ENCODE measurements at places on chromosomes 6 and 20. TPM values are rescaled to one million over a fixed set of nuclear protein-coding genes. Genes with fewer than 3 reads are reported as not detected.

- DNase-seq = no peak
Measured at GRCh38 chr6:138246650-138247440, 28.6 kb upstream of the PBOV1 start.

DNA sequence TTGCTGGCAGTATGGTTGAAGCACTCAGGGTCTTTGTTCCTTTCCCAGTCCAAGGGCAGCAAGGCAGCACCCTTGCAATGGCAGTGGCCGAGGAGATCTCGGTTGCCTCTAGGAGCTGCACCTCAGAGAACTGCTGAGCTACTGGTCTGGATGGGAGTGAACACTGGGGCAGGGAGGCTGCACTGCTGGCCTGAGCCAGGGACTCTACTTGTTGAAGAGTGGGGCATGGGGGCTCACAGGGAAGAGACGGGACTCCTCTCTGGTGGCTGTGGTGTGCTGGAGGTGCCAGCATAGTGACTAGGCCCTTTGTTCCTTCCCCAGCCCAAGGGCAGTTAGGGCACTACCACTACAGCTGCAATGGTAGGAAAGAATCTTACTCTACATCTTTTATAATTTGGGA is 203.0 kb downstream of the ZDHHC14 start:
- no peak for DNase-seq

- DNase-seq = no peak
Measured at GRCh38 chr20:54726687-54727300, 251.4 kb downstream of the DOK5 start.

GRCh38 chr20:16395366-16395765 is 177.9 kb downstream of the KIF16B start:
- DNase-seq = no peak

DNA sequence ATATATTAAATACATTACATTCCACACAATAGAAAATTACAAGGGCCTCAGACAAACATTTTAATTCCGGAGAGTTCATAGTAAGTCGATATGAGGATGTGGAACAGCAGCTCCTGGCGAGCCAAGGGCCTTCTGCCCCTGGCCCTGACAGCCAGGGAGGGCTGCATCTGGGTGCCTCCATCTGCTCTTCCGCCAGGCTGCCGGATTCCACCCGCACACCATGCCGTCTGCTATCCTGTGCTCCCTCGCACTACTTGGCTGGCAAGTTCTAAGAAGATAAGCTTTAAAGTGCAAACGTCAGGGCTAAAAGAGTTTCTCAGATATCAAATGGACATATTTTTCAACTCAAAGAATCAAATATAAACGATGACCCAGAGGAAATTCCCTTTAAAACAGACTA is 656.3 kb upstream of the NOX3 start:
- no peak for DNase-seq

- no peak for DNase-seq
Measured at GRCh38 chr20:31945785-31946184, 6.1 kb downstream of the PDRG1 start.

The NHLRC1 gene
- 0.32 TPM for polyA plus RNA-seq

The FOXA2 gene
- polyA plus RNA-seq = not detected
